Common myeloid progenitor, CD34-positive (primary cell): ENCODE measurements at places on chromosomes 16 and 17.
A peak's percentile ranks its signal among the peaks of the same experiment; 100 is the strongest.

GRCh38 chr16:68283346-68283745, 19.0 kb downstream of the SLC7A6 start:
- no peak for DNase-seq

- no peak for DNase-seq
Observed at GRCh38 chr16:86525696-86526095, 15.4 kb downstream of the FOXF1 start.

DNA sequence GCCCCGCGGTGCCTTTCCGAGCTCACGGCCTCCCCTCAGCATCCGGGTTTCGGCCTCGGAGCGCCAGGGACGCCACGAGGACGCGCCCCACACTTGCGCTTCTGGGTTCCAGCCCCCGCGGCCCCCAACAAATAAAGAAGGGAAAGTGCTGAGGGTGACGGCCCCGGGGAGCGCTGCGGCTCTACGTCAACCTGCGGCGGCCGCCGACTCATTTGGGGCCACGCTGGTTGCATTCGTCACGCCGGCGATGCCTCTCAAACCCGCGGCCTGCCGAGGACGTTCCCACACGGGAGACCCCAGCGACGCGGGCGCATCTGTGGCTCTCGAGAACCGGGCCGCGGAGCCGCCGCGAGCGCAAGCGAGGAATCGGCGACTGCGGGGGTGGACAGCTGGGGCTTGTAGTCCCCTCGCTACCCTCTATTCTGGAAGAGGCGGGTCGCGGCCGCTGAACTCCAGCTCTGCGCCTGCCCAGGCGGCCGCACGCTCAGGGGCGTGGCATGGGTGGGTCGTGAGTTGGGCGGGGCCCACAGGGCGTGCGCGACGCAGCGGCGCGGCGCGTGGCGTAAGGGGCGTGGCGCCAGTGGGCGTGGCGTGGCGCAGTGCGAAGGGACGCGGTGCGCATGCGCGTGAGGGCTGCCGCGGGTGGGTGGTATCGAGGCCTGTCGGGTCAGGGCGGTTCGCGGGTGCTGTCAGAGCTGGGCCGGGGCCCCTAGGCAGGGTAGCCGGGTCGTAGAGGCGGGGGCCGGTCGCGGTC, at the start of gene AMZ2:
TSS of gene AMZ2 (plus strand) at position 599 of the 754 bp plus-strand sequence. CDS start 2,145 bp downstream, outside the sequence.
- DNase-seq = peak; percentile 97

- no peak for DNase-seq
Observed at GRCh38 chr17:71792966-71793365, 327.9 kb upstream of the SOX9 start.

DNA sequence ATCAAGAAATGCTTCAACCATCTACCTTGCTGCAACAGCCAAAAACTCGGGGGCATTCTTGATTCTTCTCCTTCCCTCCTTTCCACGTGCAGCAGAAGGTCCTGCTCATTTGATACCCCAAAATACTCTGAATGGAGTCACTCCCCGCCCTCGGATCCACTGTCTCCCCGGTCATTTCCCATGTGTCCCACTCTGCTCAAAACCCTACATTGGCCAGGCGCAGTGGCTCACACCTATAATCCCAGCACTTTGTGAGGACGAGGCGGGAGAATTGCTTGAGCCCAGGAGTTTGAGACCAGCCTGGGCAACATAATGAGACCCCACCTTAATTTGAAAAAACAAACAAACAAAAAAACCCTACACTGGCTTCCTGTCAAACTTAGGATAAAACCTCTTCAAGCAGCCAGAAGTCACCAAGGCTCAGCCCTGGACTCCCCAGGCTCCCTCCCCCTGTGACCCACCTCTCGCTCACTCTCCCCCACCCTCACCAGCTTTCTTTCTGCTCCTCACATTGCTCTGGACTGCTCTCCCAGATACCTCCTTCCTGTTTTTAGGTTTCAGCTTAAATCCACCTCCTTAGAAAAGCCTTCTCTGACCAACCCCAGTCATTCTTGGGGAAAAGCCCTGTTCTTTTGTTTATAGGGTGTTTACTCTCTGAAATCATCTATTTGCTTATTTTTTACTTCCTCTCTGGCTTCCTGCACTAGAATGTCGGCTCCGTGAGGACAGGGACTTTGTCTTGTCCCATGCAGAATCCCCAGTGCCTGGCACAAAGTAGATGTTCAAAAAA, 2.8 kb downstream of the SLC13A2 start:
- DNase-seq = no peak

- DNase-seq = no peak
Observed at GRCh38 chr17:27591986-27592385, 39.0 kb upstream of the LGALS9 start.

- DNase-seq = no peak
Observed at GRCh38 chr17:61400717-61401388, 1.2 kb downstream of the TBX2 start.

DNA sequence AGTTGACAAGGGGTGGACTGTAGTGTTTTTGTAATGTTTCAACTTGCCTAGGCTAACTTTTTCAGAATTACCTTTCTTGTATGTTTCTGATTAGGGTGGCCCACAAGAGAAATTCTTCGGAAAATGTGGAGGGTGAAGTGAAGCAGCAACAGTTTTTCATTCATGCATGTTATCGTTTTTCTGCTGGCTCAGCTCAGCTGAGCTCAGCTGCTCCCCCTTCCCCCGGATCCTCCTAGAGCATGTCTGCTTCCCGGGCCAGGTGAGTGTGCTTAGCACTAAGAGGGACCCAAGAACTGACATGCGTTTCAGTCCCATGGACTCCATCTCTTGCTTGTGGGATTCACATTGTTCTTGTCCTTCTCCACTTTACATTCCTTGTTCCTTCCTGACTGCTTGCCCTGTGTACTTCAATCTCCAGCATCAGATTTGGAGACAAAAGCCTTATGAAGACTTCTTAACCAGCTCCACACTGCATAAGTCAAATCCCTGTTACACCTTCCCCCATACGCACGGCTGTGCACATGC, 33.6 kb downstream of the SCPEP1 start:
- no peak for DNase-seq

DNA sequence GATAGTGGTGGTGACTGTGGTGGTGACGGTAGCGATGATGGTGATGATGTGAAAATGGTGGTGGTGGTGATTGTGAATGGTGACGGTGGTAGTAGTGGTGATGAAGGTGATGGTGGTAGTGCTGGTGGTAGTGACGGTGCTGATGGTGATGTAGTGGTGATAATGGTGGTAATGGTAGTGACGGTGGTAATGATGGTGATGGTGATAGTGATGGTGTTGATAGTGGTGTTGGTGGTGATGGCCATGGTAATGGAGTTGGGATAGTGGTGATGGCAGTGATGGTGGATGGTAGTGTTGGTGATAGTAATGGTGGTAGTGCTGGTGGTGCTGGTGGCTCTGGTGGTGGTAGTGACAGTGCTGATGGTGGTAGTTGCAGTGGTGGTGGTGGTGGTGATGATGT, 14.7 kb upstream of the RBFOX1 start:
- no peak for DNase-seq

- no peak for DNase-seq
Observed at GRCh38 chr17:19424934-19425868, 14.2 kb downstream of the RNF112 start.

- no peak for DNase-seq
Observed at GRCh38 chr16:13982451-13982850, 62.5 kb downstream of the ERCC4 start.

- DNase-seq = no peak
Observed at GRCh38 chr16:11218604-11218962, 37.4 kb downstream of the SOCS1 start.

DNA sequence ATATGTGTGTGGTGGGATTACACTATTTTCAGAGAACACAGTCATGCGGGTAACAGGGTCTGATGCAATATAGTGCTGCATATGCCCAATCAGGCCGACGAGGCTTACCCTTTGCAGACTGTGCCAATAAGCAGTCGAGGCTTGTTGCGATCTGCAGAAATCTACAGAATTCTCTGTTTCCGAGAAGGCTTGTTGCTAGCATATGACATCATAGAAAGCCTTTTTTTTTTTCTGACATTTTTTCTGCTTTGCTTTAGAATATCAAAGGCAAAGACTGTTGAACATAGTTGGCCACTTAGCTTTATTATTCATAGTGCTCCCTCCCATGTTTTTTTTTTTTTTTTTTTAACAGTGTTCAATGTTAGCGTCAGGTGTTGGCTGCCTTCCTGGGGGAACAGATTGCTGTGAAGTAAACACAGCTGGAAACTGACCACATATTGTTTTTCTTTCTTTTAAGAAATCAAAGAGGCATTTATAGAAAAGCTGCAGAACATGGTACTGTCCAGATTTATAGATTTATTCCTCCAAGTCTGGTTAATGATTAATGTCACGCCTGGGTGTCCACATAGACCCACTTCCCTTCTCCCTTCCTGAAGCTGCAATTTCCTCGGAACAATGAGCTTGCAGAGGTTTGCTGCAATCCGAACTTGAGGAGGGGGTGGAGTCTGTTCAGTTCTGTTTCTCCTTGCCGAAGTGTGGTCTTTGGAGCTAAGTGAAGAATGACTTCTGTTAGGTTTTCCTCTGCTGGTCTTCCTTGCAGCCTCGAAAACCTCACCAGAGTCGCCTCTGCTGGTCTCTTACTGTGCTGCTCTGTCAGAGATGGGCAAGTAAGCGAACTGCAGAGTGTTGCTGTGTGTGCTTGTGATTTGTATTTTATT, 87.3 kb downstream of the MAP2K6 start:
- DNase-seq = no peak

DNA sequence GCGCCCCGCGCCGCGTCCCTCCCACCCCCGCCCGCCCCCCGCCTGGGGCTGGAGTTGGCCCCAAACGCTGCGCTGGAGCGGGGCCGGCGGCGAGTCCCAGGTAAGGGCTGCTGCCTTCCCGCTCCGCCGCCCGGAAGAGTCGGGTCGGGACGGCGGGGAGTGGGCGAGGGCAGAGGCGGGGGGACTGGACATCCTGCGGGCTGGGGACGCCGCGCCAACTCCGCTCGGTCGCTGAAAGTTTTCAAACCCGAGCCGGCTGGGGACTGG, 469 bp downstream of the GPRC5C start:
- no peak for DNase-seq

DNA sequence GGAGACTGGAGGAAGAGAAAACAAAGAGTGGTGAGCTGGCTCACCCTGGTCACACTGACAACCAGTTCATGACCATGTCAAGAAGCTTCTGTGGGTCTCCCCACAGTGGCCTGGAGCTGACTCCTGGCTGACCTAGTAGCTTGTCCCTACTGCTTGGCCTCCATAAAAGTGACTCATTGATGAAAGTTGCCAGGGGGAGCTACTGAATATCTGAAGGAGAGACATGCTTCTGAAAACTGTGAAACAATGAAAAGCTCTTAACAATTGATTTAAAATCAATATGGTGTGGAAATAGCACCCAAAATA, 22.0 kb downstream of the SMPD3 start:
- no peak for DNase-seq

- no peak for DNase-seq
Observed at GRCh38 chr16:89504091-89504490, 4.1 kb upstream of the SPG7 start.

DNA sequence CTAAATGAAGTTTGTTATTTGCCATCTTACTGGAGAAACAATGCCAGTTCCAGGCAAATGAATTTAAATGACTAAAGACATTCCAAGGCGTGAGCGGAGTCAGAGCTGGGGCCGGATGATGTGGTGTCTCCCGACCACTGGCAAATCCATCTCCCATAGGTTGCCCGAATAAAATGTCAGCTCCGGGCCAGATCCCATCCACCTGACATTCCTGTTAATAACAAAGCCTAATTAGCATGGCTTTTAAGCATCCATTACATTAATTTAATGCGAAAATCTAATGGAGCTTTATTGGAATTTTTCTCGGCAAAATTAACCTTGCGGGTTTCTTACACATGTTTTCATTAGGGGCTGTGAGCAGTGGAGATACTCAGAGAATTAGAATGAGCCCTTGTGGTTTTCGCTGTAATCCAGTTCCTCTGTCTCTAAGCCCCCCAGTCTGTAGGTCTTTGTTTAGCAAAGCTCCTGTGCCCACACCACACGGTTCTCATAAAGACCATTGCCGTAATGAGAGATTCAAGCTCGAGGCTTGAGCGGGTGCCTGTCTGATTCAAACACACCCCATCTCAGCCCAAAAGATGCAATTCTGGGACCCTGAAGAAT, 123.3 kb downstream of the CCT6B start:
- DNase-seq = no peak

- no peak for DNase-seq
Observed at GRCh38 chr17:50492214-50492613, 13.6 kb downstream of the RSAD1 start.

- no peak for DNase-seq
Observed at GRCh38 chr17:41956522-41956921, 10.1 kb upstream of the CNP start.

- DNase-seq = no peak
Observed at GRCh38 chr16:77613095-77613494, 109.2 kb upstream of the NUDT7 start.

- no peak for DNase-seq
Observed at GRCh38 chr16:28261942-28262341, 30.4 kb upstream of the SBK1 start.
